ENCODE measurements at places on chromosomes 4 and X.

GRCh38 chr4:186946682-186947294 lies 223.1 kb upstream of the FAT1 start:
- no peak for DNase-seq

GRCh38 chr4:74754218-74754617 lies 40.1 kb downstream of the BTC start:
- no peak for DNase-seq

DNA sequence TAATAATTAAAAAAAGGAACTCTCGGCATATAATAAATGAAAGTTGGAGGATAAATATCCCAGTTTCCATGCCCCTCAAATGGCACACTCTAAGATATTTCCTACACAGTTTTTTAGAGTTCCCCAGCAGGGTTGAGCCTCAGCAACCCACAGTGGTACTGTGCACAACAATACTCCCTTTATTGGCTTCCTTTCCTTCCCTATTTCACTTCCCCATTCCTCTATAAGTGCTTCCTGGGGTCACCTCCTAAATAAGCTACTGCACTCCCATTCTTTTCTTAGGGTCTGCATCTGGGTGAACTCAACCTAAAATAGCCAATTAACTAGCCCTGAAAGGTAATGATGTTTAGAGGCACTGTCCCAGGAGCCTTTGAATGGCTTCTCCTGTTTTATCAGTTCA lies 76.4 kb upstream of the NHS start:
- DNase-seq = no peak

DNA sequence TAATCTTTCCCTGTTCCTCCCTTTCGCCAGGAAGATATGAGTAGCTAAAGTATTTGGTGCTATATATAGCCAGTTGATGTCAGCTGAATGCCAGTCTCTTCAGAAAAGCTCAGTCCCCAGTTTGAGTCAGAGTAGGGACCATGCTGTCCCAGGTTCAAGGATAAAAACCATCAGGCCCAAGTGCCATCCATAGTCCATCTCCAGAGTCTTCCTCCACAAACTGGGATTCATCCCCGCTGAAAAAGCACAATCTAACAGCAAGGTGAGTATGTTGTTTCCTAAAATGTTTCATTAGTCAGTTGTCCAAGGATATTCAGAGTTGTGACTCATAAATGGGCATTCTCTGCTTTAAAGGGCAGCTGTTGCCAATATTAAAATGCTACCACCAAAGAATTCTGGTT lies at the start of gene MYOZ2:
MYOZ2 (plus strand) TSS at position 112 of the 401 bp plus-strand sequence. CDS start 694 bp downstream, outside the sequence.
- no peak for DNase-seq

- DNase-seq = no peak
Observed at GRCh38 chr4:109053257-109053656, 249.2 kb downstream of the COL25A1 start.

DNA sequence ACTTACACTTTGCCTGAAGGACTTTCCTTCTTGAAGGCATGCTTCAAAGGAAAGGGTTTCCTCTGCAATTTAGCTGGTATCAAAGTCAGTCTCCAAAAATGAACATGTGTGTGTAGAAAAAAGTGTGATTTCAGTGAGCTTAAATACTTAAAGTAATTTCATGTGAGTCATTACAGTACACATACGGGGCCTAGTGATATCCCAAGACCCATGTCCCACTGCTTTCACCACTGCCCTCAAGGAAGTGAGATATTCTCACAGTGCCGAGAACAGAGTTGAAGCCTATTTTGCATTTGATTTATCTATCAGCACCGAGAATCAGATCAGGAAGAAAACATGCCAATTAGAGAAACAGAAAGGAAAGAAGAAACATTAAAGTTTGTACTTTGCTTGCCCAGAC lies 61.0 kb downstream of the CHST7 start:
- DNase-seq = no peak

DNA sequence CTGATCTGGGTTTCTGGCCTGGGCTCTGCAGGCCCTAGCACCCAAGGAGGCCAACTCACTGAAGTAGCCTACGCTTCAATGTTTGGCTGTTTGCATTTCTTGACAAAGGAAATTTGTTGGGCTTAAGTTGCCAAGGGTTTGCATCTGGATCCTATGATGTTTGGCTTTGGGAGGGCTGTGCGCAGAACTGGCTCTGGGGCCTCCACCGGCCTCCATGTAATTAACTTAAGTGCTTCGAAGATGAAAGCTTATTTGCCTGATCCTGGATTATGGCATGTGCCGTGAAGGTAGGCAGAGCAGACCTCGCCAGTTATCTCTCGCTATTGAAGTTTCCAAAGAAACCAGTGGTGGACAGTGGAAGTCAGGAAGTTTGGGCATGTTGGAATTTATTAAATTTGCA lies 124.3 kb upstream of the STX18 start:
- no peak for DNase-seq

DNA sequence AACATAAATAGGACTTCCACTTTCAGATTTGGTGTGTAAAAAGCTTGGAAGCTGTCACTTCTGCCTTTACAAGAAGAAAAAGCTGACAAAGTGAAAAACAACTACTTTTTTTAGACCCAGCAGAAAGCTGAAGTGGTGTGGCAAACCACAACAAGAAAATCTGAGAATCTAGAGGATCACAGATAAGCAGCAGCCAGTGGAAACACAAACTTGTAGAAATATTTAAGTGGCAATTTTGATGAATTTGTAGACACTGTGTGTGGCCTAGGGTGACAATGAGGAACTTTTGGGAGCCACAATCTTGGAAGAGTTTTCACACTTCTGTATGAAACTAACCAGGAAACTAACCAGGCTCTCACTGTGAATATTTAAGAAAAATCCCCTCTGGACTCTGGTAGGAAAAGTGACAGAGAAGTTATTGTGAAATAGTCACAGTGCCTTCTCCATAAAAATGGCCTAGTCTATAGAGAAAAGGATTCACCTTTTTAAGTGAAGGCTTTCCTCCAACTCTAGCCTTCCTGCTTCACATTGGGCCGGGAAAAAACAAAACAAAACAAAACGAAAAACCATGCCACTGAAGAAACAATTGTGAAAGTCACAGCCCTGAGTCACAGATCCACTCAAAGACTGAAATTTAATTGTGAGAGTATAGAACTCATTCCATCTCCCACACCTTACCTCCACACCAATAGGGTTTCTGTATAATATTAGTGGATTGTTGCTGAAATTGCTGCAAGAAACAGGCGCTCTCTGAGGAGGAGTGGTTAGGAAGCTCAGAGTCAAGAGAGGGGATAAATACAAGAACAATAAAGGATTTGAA lies 26.7 kb upstream of the GUCY1A1 start:
- no peak for DNase-seq

DNA sequence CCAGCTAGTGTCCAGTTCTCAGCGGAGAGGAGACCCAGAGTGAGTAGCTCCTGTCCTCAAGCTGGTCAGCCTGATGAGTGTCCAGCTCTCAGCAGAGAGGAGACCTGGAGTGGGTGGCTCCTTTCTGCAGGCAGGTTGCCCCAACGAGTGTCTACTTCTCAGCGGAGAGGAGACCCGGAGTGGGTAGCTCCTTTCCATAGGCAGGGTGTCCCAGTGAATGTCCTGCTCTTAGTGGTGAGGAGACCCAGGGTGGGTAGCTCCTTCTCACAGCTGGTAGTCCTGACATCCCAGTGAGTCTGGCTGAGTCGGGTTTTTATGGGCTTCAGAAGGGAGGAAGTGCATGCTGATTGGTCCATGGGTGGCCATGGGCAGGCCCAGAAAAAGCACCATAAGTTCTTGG lies 55.7 kb upstream of the NUDT6 start:
- no peak for DNase-seq

GRCh38 chrX:6693051-6693450 lies 158.1 kb upstream of the VCX3A start:
- DNase-seq = no peak

DNA sequence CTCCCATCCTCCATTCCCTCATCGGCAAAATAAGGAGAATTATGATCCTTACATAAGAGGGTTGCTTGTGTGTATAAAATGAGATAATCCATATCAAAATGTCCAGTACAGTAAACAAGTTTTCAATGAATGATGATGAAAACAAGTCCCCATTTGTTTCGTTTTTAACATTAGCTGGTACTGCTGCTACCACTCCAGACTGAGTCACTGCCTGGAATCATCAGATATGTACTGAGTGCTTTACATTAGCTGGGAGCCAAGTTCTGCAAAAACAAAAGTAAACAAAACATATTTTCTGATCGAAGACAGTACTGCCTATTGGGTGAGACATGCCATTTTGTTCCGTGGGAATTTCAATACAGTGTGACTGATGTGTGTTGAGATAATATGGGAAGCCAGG lies 123.2 kb upstream of the IGFBP7 start:
- no peak for DNase-seq

DNA sequence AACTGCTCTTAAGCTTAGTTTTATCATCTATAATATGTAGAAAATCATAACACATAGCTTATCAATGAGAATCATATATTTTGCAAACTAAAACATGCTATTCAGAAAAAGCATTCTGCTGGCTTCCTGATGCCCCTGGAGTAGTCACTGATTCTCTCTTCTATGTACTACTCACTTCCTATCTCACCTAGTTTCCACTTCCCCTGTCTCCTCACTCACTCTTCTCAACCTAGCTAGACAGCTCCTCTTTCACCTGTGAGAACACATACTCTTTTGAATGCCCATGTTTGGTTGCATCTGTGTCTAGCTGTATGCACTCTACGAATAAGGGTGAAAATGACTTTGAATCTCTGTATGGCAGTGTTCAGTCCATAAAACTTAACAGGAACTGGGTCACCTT lies 9.3 kb downstream of the TMEM144 start:
- DNase-seq = no peak

GRCh38 chrX:11215191-11215921 lies 77.9 kb upstream of the AMELX start:
- no peak for DNase-seq

DNA sequence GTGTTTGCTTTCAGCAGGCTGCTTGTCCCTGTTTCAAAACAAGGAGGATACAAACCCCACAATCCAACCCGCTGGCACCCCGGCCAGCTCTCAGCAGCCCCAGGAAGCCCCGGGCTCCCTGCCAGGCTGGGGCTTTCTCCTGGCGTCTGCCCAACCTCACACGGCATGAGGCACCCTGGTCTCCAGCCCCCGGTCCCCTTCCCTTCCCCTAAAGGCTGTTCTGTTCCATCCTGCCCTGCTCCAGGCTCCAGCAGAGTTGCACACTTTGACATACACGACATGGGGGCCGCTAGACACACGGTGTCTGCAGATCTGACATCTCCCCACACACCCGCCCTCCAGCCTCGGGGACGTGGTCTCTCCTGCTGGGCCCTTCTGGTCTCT lies 107.7 kb upstream of the ADRA2C start:
- DNase-seq = no peak

- DNase-seq = no peak
Observed at GRCh38 chrX:97065973-97066372, 182.3 kb downstream of the RPA4 start.

DNA sequence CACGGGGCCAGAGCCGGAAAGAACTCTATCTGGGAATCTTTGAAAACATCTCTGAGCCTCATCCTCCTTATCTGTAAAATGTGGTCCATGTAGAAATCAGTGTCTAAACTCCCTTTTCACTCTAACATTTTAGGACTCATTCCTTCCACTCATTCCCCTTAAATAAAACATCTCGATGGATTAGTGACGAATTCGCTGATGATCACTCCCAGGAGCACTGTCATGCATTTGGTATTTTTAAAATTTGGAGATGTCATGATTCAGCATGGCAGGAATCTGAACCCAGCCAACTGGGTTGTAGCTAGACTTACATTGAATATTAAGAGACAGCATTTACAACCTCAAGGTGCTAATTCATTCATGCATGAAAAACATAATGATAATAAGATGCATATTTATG lies 88.1 kb downstream of the SPANXN3 start:
- DNase-seq = no peak

DNA sequence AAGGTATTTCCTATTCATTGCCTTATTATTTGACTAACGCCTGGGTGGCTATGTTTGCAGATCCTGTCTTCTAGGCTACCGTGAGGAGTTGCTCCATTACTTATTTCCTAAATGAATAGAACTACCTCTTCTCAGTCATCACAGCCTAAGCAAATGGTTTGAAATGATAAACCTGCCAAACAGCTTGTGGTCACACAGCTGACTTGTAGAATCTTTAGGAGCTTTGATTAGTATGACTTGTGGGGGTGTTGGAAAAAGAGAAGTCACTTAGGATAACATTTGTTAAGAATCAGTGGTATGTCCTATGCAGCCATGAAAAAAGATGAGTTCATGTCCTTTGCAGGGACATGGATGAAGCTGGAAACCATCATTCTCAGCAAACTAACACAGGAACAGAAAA lies 169.3 kb downstream of the PPARGC1A start:
- no peak for DNase-seq

GRCh38 chr4:32624943-32625603 lies 1904.9 kb downstream of the PCDH7 start:
- no peak for DNase-seq

- no peak for DNase-seq
Observed at GRCh38 chrX:17597836-17598439, 139.4 kb upstream of the SCML1 start.

GRCh38 chr4:98816816-98817215 lies 112.1 kb downstream of the EIF4E start:
- no peak for DNase-seq

Measured in T1000 (cell line).